HFFc6 (cell line): ENCODE measurements at places on chromosomes 16 and 17.

DNA sequence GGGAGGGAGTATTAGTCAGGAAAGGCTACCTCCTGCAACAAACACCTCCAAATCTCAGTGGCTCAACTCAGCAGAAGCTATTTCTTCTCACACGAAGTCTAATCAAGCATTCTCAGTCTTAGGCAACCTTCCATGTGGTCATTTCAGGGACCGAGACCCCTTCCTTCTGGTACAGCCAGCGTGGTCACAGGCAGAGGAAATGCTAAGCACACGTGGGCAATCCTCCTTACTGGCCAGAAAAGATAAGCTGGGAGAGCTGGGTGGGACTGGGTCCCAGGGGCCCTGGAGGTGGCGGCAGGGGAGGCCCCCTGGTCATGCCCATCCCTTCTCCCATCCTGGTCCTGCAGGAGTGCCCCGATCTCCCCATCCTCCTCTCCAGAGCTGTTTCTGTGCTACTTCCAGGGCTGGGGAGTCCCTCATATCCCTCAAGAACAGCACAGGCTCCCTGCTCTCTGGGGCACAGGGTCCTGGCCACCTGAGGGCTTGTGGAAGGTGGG lies 5.7 kb upstream of the CX3CL1 start:
- no peak for DNase-seq

DNA sequence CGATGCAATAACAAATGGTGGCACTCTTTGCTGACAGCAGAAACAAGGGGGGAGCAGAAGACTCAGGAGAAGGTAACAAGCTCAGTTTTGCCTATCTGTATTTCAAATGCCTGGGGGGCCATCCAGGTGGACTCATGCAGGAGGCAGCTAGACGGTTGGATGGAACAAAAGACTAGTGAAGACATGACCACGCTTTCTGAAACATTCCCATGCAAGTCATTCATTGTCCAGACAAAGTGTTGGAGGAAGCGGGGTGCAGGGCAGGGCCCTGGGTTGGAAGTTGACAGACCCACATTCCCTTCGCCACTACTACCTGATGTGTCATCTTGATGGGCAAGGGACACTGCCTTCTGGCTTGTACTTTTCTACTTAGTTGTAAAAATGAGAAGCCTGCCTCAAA lies 29.8 kb upstream of the CRYBA1 start:
- no peak for DNase-seq

DNA sequence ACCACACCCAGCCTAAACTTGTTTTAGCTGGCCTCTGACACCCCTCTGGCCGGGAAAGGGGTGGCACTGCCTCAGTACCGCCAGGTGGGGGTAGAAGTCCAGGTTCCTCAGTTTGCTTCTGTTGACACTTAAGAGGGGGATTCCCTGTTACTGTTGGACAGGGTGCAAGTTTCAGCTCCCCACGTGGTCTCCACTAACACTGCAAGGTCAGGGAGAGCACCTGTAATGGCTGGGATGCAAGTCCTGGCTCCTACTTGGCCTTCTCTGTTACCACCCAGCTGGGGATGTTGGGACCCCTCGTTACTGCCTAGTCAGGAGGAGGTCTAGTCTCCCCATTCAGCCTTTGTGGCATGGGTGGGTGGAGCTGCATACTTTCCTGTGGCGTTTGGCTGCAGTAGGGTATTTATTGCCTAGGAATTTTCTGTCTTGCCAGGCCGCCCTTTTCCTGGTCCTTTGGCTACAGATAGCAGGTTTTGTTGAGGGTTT lies 10.6 kb upstream of the MFAP4 start:
- DNase-seq, result no peak

GRCh38 chr16:67246756-67247191 lies 507 bp downstream of the FHOD1 start:
- no peak for DNase-seq

- DNase-seq, result no peak
These were observed 33.9 kb upstream of the SEC14L1 start for GRCh38 chr17:77106874-77107358.

DNA sequence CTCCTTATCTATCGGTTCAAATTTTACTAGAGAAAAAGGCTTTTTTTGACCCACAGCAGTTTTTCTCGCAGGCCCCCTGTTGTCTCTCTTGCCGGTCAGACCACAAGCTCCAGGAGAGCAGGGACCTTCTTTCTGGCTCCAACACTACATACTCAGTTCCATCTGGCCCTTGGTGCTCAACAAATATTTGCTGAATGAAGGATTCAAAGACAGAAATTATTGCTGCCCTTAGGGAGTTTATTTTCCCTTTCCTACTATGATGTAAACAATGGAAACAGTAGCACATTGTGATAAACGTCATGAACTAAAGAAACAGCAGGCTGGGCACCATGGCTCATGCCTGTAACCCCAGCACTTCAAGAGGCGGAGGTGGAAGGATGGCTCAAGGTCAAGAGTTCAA lies 59.0 kb upstream of the ATP2A3 start:
- DNase-seq, result no peak

DNA sequence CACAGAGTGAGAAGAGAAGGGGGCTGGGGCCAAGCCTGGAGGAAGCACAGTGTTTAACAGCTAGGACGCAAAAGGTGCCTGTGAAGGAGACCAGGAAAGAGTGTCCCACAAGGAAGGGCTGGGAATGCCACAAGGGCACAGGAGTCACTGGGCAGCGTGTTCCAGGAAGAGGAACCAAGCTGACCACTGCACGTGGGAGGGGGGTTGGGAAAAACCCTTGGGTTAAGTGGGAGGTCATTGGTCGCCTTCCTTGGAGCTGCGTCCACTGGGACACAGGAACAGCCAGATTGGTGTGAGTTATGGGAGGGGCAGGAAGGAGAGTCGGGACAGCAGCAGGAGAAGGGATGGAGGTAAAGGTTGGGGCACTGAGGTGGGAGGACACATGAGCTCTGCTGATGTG lies 12.9 kb downstream of the TTYH2 start:
- no peak for DNase-seq

- DNase-seq, result no peak
These were observed 26.9 kb downstream of the SPNS3 start for GRCh38 chr17:4460661-4461060.

DNA sequence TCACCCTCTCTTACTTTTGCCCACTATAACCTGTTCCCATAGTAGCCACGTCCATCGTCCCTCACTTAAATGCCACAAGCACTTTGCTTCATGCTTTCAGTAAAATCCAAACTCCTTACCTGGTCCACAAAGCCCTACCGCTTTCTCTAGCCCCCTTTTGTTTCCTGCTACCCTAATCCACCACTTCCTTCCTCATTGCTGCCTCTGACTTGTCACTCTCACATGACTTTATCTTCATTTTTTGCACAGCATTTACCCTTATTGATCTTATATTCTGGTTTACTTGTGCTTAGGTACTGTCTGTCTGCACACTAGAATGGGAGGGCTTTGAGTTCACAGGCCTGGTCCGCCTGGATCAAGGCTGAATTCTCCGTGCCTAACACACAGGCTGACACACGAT lies 340.0 kb downstream of the XYLT1 start:
- no peak for DNase-seq

DNA sequence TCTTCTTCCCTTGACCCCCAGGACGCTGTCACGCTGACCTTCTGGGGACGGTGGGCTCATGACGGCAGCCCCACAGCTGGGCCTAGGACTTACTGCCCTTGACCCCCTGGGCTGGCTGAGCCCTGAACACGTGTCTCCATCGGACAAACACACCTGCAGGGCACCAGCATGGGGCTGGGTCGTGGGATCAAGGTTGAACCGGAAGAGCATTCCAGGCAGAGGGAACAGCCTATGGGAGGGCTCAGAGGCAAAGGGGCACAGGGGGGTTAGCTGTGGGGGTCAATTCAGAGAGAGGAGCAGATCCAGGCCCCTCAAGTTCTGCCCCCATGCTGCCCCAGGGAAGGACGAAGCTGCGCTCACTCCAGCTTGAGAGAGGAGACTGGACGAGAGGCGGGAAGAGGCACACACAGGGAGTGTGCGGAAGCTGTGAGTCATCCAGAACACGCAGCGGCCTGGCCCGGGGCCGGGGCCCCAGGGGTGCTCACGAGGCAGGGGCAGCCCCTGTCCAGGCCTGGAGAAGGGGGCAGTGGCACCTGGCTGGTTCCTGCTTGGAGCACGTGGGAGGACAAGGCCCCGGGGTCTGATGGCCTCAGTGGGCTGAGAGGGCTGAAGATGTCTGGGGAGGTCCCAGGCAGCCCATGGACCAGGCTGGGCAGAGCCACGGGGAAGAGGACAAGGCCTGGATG lies 9.9 kb downstream of the SSTR5 start:
- peak; percentile 20 for DNase-seq

DNA sequence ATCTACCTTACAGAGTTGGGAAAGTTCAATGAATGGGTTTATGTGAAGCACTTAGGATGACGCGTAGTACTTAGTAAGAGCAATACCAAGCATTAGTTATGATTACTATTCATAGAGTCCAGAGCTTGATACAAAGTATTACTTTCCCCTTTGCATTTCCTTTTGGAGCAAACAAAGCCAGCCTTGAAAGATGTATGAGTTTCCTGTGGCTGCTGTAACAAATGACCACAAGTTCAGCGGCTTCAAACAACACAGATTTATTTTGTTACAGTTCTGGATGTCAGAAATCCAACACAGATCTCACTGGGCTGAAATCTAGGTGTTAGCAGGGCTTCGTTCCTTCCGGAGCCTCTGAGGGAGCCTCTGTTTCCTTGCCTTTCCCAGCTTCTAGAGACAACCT lies 8.6 kb upstream of the MLYCD start:
- DNase-seq, result no peak

GRCh38 chr17:36703860-36704266 lies 102.5 kb downstream of the MRM1 start:
- no peak for DNase-seq

- peak; percentile 35 for DNase-seq
These were observed 70.4 kb upstream of the TANC2 start for GRCh38 chr17:62895320-62896301.

DNA sequence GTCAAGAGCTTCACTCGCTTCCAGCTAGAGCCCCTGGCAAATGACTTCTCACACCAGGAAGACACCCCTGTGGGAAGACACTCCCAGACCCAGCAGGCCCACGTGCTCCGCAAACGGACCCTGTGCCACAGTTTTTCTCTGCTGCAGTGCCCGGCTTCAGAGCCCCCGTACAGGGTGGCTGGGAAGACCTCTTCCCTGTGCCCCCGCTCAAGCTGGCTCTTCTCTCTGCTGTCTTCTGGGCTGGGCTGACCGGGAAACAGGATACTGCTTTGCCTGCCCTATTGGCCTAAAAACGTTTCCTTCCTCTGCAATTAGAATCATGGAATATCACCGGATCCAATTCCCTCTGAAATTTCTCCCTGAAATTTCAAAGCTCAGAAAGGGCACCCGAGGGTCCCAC lies 63.7 kb upstream of the CRHR1 start:
- no peak for DNase-seq

DNA sequence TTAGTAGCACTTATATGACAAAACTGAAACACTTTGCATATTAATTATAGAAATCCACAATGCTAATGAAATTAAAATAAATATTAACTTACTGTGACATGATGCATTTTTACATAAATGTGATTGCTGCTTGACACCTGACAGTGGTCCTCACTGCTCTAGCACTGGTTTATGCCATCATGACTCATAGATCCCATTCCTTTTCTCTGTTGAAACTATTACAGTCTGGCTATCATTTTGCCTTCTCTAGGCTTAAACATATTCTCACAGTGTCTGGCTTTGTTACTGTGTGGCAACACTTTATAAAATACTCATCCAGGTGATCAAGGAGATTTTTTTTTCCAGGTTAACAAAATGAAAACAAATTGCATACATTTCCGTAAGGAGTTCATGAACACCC lies 108.0 kb downstream of the MRTFB start:
- no peak for DNase-seq

DNA sequence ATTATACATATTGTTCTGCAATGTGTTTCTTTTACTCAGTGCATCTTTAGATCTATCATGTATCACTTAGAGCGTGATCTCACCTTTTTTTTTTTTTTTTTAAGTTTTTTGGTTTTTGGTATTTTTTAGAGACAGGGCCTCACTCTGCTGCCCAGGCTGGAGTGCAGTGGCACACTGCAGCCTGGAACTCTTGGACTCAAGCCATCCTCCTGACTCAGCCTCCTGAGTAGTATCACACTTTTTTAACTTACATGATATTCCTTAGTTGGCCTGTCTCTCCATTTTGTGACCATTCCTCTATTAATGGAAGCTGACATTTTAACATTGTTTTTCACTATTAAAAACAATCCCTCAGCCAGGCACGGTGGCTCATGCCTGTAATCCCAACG lies 4.7 kb upstream of the MPO start:
- no peak for DNase-seq

DNA sequence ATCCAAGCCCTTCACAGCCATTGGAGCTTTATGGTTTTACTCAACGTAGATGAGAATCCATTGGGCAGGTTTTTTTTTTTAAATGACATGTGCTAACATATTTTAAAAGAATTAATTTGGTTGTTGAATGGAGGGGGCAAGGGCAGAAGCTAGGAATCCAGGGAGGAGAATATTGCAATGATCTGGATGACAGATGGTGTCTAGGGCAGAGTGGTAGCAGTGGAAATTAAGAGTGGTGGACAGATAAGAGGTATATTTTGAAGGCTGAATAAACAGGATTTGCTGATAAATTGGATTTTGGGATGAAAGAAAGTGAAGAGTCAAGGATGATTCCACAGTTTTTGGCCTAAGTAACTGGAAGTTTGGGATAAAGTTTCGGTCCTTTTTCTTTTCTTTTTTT lies 54.8 kb upstream of the DHX40 start:
- no peak for DNase-seq

- no peak for DNase-seq
These were observed 477 bp downstream of the NTAN1 start for GRCh38 chr16:15055141-15056053.

GRCh38 chr17:61556224-61557188 lies 34.5 kb downstream of the NACA2 start:
- DNase-seq, result no peak

- DNase-seq, result no peak
These were observed 7.8 kb upstream of the C17orf99 start for GRCh38 chr17:78138204-78139060.

DNA sequence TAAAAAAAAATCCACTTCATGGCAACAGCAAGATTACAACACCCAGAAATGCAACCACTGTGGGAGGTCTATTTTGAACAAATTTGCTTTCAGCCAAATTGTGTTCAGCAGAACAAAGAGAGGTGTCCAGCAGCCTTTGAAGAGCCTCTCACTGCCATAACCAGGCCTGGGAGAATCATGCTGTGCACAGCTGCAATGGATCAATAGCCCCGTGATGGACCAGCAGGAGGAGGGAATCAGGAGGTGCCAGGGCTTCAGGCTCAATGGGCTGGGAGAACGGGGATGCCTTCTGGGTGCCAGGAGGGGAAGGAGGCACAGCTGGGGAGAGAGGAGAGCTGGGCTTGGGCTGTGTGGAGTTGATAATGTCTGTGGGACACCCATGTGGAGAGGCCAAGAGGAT lies 366.2 kb upstream of the EEF2KMT start:
- DNase-seq, result no peak

- peak; percentile 78 for DNase-seq
These were observed 32.4 kb upstream of the RPTOR start for GRCh38 chr17:80512233-80512632.

GRCh38 chr16:24568392-24568791 lies 29.0 kb downstream of the RBBP6 start:
- DNase-seq, result no peak

DNA sequence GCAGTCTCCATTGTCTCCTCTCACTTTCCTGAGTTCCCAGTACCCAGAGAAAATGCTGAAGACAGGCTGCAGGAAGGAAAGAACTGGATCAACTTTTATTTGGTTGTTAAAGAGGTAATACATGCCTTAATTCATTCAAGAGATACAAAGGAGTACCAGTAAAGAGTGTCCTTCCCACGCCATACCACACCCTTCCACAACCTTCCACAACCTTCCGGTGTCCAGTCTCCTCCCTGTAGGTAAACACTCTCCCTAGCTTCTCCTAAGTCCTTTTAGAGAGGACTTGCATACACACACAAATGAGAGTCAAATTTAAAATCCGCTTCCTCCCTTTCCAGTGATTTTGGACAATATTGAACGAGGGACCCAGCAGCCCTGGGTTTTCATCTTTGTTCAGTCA lies 2.8 kb upstream of the CA7 start:
- DNase-seq, result no peak
